ENCODE measurements at places on chromosomes 2 and 18.

- ATAC-seq = no peak
Observed at GRCh38 chr18:48325115-48325665, 84.0 kb downstream of the ZBTB7C start.

DNA sequence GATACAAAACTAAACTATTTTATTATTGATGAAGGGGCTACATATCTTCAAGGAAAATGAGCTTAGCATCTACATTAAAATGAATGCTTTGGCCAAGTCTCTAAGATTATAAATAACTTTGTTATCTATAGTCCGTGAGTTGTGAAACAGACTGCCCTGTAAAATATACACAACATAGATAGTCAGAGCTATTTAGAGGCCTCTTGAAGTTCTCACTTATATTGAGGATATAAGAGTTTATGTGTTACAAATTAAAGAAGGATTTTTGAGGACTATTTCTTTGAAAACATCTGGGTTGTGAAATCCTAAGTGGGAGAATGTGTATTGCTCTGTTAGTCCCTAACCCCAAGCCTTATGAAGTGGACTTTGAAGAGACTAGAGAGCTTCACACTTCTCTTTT lies 292.0 kb upstream of the CDH2 start:
- no peak for ATAC-seq

- peak; percentile 28 for ATAC-seq
Observed at GRCh38 chr2:6780765-6781274, 84.9 kb downstream of the CMPK2 start.

DNA sequence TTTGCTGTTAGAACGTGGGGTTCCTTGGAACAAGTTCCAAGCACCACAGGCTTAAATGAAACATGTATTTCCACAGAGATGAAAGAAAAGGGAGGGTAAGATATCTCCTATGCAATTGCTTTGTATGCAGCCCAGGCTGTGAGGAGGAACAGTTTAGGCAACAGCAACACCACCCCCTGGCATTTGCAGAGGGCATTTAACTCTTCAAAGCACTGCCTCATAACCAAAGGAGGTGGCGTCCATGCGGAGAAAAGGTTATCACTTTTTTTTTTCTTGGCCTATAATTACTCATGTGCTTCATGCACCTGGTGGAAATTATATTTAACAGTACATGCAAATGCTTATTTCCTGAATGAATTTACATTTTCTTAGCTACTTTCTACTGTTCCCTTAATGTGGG lies 286.0 kb downstream of the LPIN1 start:
- peak; percentile 42 for ATAC-seq

DNA sequence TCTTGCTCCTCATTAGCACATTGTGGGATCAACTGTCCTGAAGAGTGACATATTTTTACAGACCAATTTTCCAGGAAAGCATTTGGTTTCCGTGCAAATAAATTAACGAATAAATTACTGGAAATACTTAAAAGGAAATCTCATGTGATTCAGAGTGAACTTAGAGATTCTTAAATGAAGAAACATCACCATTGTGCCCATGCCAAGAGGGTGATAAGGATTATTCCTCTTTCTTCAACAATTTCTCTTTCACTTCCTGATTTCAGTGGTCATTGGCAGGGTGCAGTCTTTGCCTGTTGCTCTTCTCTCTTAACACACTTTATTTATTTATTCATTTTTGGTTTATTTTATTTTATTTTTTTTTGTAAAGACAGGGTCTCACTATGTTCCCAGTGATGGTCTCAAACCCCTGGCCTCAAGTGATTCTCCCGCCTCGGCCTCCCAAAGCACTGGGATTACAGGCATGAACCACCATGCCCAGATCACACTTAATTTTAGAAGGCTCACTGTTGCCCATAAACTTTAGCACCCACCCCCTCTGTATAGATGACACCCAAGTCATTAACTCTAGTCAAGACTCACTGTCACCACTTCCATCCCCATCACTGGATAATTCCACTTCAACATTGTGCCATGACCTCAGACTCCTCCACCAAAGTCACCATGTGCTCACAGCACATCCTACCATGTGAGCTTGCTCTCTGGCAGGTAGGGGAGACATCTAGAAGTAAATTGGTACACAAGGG lies 92.6 kb upstream of the CERS6 start:
- ATAC-seq = no peak

GRCh38 chr2:229160180-229160579 lies 110.9 kb downstream of the PID1 start:
- ATAC-seq = no peak

GRCh38 chr2:181312515-181312927 lies 144.7 kb upstream of the ITGA4 start:
- peak; percentile 26 for ATAC-seq

DNA sequence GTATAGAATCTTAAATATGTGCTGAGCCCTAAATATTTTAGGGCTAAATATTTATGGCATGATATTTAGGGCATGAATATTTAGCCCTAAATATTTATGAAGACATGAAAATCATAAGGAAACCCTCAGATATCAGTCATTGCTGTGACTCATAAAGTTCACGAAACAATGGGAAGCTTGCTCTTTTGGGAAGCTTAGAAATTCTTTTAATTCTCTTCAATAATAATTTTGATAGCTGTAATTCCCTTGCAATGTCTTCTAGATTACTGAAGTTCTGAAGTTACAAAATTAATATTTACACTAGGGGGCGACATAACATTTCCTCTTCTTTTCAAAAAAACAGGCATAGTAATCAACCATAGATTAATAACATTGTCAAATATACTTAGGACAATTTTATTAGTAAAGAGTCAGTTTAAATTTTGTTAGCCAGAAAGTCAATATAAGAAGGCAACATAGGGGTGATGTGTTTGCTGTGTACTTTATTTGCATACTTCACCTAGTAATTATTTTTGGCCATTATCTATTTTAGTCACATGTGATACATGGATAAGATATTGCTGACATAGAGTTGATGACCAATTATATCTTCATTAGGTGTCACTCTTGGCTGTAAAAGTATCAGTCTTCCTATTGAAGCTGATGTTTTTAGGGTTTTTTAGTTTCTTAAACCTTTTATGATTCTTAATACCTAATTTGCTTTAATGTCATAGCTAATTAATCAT lies 13.2 kb downstream of the ZNF804A start:
- no peak for ATAC-seq

DNA sequence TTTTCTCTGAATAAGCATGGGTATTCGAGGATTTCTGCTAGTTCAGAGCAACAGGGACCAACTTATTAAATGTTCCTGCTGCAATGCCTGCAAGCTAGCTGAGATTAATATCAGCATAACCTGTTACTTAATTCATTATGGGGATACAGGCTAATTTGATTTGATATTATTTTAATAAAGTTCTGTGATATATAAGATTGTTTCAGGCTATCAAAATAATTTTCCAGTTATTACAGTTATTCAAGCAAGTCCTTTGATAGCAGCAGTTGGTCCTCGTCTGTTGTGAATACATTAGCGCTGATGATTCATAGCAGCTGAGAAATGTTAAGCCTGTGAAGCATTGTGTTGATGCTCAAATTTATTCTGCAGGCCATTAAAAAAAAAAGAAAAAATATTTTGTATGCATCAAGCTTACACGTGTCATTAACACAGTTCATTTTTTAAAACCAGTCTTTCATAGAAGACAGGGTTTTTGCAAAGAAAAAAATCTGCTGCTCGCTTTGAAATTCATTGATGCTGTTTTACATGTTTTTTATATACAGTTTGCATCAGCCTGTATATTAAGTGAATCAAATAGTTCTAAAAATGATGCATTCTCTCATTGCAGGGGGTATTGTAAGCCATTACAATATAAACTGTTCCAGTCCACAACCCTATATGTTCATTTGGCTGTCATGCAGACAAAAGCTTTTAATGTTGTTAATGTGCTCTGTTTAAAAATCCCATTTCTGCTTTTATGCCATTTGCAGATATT lies 482.5 kb downstream of the BCL11A start:
- no peak for ATAC-seq

DNA sequence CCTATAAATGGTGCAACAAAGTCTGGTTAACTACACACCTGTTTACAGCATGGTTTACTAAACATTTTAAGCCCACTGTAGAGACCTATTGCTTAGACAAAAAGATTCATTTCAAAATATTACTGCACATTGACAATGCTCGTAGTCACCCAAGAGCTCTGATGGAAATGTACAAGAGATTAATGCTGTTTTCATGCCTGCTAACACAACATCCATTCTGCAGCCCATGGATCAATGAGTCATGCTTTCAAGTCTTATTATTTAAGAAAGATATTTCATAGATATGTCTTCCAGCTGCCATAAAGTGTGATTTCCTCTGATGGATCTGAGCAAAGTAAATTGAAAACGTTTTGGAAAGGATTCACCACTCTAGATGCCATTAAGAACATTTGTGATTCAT lies 781.1 kb downstream of the MBD2 start:
- ATAC-seq = no peak

GRCh38 chr2:202436626-202437025 lies 60.5 kb downstream of the BMPR2 start:
- ATAC-seq = no peak

DNA sequence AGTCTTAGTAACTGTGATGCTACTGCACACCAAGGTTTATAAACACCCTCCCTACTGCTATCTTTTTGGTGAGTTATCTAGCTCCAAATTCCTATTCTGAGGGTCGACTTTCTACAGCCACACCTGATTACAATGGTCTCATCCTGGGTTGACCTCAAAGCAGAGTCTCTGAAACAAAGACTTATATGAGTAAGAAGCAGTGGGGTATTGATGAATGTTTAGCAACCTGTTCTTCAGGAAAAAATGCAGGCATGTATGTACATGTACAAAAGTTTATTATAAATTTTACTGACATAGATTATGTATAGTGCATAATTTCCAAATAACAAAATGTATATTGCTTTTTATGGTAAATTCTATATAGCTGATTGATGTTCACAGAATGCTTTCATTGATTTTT lies 51.6 kb upstream of the FMNL2 start:
- ATAC-seq = no peak

DNA sequence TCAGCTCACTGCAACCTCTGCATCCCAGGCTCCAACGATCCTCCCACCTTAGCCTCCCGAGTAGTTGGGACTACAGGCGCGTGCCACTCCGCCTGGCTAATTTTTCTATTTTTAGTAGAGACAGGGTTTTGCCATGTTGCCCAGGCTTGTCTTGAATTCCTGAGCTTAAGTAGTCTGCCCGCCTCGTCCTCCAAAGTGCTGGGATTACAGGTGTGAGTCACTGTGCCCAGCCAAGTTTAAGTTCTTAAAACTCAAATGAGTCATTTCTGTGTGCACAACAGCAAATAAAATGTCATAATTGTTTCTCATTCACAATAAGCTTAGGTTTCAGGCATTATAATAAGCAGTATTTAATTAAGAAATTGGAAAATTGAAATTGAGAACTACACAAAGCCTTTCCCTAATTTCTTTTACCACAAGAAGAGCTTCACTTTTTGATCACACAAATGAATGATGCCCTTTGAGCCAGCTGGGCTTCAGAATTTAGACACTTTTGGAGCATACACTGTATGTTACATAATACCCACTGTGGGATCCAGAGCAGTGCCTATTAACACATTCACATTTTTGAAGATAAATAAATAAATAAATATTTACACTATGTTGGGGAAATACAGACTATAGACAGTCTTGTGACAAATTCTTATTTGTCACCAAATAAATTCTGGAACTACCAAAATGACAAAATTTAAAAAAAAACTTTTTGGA lies 8.6 kb upstream of the ME2 start:
- ATAC-seq = peak; percentile 94

- ATAC-seq = no peak
Observed at GRCh38 chr2:31027549-31027948, 110.7 kb downstream of the GALNT14 start.

GRCh38 chr18:2168022-2168421 lies 403.3 kb downstream of the METTL4 start:
- peak; percentile 66 for ATAC-seq

- ATAC-seq = no peak
Observed at GRCh38 chr2:6618201-6618600, 247.5 kb downstream of the CMPK2 start.

DNA sequence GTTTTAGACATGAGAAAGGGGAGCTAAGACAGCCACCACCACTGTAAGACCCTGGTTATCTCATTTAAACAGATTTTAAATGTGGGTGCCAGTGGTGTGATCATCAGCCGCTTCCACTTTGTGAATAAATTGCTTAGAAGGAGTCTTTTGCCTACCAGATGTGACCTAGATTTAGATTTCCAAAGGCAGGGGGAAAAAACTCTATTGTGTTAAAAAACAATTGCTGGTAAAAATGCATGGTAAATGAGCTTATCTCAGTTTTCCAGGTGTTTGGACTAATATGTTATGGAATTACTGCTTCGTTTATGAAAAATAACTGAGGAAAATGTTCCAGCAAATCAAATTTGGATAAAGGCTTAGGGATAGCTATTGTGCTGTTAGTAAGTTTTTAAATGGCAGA lies 466.3 kb upstream of the RAB12 start:
- no peak for ATAC-seq

GRCh38 chr2:46229134-46230063 lies 67.8 kb upstream of the EPAS1 start:
- ATAC-seq = no peak

- no peak for ATAC-seq
Observed at GRCh38 chr18:70363861-70364260, 75.0 kb downstream of the SOCS6 start.

DNA sequence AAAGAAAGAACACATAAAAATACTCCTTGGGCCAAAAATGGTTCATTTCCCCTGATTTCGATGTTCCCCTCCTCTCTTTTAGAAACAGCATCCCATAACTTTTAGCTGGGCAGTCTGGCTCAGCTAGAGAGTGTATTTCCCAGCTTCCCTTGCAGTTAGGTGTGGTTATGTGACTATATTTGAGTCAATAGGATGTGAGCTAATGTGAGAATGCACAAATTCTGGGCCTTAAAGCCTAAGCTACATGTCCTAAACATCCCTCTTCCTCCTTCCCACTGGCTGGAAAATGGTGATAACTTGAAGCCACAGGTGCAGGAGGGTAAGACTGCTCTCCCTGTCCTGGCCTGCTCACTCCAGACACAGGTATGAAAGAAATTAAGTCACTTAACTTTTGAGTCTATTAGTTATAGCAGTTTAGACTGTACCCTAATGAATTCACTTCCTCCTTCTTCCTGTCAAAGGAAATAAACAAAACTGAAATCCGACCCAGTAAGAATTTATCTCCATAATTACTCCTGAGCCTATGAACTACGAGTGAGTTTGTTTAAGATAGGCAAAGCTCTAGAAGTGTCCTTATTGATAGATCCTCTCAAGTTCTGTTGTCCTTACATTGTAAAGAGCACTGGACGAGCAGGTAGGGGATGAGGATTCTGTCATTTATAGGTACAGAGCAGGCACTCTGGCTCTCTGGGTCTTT lies 177.6 kb downstream of the MTX2 start:
- ATAC-seq = no peak

GRCh38 chr2:105806996-105807395 lies 62.3 kb downstream of the NCK2 start:
- ATAC-seq = peak; percentile 47

Data from esophagus mucosa (tissue), 1 donor.